Activated T-cell treated with anti-CD3 and anti-CD28 coated beads for 24 hours (primary cell): ENCODE measurements at places on chromosomes 2 and 18.

DNA sequence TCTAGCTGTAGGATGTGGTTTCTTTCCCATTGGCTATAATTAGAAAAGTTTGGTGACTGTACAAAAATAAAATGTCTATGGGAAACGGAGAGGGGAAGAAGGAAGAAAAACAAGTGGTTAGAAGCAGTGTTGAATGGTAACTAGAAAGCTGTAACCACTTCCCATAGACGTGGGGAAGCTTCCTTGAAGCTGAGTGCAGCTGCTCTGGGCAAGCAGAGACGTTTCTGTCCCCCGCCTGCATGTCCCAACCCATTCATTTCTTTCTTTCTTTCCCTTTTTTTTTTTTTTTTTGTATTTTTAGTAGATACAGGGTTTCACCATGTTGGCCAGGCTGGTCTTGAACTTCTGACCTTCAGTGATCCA, 367.8 kb upstream of the HS6ST1 start:
- no peak for DNase-seq

GRCh38 chr18:77006305-77007175, 126.0 kb downstream of the MBP start:
- DNase-seq, result no peak

- no peak for DNase-seq
These were observed 18.0 kb upstream of the GLS start for GRCh38 chr2:190862571-190862991.

DNA sequence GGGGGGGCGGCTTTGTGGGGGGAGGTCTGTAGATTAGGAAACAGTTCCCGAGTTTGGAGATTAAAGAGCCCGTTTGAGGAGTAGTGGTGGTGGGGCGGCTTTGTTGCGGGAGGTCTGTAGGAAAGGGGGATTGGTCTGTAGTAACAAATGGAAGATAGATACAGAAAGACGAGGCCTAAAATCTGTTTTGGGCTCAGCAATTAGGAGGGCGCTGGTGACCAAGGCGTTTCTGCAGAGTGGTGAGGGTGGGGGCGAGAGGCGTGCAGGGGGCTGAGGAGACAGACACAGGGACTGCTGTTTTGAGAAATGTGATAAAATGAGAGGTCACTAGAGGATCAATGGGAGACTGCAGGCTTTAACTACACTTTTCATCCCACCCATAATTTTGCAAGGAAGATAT, 1.6 kb upstream of the ADNP2 start:
- no peak for DNase-seq

DNA sequence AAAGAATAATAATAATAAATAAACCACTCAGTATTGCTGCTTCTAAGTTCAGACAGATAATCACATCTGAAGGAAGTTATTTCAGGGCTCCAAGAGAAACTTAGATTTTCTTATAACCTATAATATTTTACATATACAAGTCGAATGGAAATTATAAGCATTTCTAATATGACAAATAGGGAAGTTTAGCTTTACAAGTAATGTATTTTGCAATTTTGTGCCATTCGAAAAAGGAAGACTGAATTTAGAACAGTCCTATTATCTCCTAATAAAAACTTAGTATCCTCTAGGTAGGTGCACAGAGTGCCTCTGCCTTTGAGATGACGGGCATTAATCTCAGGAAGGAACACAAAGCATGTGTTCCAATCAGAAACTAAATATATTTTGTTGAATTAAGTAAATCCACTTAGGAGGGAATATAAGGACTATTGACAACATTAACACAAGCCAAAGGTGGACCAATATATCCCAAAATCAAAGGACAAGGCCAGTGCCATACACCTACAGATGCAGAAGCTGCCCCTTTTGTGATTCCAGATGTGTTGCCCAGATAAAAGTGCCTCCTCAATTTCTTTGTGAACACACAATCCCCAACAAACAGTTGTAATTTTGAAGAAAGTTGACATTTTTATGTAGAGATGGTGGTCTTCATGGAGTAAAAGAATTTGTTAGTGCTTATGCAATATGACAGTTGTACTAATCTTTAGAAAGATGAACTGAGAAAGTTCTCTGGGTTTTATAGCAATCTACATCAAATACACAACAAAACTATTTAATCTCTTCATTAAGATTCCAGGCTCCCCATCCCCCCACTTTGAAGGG, 36.6 kb downstream of the PTCD3 start:
- DNase-seq, result no peak

- no peak for DNase-seq
These were observed 348.4 kb upstream of the RAB12 start for GRCh38 chr18:8260827-8261226.

- no peak for DNase-seq
These were observed 250.1 kb downstream of the PRKCE start for GRCh38 chr2:45901468-45902032.
